CD4-positive, alpha-beta T cell treated with Interleukin-12 subunit alpha and Interleukin-12 subunit beta, for 1 hour (primary cell): ENCODE measurements at places on chromosomes 2 and 18.

DNA sequence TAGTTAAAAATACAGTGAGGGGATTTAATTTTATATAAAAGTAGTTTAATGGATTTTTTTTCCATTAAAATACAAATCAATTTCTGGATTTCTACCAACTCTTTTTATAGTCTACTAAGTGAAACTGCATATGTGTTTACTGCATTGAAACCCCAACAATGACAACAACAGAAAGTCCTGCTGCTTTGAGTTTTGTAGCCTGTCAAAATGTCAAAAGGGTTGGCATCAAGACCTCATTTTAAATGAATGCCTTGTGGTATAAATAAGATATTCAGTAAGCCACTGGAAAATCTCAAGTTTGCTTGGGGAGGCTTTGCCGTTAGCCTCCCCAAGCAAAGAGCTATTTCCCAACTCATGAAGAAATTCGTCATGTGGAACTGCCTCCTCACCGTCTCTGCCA lies 440.3 kb upstream of the HNMT start:
- DNase-seq = no peak

- DNase-seq = no peak
These were observed 371.3 kb upstream of the MYT1L start for GRCh38 chr2:2702385-2702784.

DNA sequence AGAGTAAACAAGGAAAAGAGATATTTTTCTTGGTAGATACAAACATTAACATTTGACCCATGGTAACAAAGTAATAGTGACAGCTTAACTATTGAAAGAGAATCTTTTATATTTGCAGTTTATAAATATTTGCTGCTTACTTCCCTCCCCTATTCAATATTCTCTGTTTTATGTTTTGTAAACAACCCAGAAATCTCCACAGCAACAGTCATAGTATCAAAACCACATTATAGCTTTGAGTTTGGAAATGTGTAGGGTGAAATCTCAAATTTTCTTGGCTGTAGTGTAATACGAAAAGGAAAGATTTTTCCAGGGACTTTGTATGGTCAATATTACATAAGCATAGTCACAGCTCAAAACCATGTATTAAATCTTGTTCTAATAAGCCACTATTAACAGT lies 511.2 kb downstream of the METTL4 start:
- no peak for DNase-seq

GRCh38 chr2:70440621-70441020 lies 113.0 kb downstream of the TGFA start:
- DNase-seq = peak; percentile 51

DNA sequence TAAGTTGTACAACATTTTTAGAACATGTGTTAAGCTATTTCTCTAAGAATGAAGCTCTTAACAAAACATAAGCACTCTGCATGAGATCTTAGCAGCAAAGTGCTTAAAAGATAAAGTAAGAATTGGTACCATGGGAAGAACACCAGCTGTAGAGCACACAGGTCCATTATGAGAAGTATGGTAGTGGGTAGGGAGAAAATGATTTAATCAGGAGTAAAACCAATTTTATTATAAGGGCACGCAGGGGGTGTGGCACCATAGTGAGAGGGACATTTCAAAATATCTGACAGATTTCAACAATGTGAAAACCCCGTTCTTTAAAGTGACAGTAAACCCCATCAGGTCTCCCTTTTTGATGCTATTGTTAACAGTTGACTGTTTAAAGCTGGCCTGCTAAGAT lies 492.9 kb downstream of the ARHGAP15 start:
- no peak for DNase-seq

DNA sequence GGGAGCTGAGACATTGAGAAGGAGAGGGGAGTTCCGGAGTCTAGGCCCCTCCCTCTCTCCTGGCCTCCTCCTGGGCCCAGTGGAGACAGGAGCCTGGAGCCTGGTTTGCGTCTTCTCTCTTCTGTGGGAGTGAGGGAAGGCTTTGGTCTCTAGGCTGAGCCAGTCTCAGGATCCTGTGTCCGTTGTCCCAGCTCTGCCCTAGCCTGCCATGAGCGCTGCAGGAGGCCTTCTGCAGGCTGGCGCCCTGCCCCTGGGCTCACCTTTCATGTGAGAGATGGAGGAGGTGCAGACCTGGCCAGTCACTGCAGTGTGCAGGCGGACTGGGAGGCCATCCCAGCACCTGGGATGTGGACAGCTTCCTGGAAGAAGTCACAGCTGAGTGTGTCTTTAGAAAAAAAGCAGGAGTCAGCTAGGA lies 8.7 kb downstream of the IMPA2 start:
- no peak for DNase-seq

DNA sequence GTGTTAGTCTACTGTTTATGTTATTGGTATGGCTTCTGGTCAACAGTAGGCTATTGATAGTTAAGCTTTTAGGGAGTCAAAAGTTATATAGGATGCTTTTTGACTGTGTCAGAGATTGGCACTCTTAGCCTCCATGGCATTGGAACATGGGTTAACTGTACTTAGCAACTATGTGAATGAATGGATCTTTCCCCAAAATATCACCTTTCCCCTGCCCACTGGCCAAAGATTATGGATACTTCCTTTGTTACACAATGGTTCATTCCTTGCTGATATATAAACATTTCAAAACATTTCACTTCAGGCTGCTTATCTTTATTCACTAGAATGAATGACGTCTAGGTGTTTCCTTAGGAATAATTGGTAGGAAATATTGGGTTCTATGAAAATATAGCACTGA lies 62.1 kb upstream of the DOCK10 start:
- DNase-seq = no peak

- DNase-seq = no peak
These were observed 27.9 kb upstream of the MBP start for GRCh38 chr18:77160515-77160914.

DNA sequence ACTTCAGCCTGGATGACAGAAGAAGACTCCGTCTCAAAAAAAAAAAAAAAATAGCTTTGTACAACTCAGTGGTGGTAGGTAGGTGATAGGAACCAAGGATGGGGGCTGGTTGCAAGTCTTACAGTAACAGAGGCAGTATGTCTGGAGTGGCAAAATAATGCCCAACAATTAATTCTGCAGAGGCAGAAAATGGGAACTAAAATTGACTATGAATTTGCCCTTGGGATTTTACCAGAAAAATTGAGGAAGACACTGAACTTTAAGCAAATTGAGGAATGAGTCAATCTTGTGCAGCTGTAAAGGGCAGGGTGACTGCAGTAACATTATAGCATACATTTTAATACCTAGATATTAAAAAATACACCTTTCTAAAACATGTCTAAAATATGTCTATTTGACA lies 292.1 kb upstream of the FBXO11 start:
- no peak for DNase-seq
